Nephron progenitor cell (in vitro differentiated cells): ENCODE measurements at places on chromosomes 5 and 9.

- no peak for DNase-seq
Measured at GRCh38 chr5:65062469-65063083, 293.8 kb downstream of the CWC27 start.

DNA sequence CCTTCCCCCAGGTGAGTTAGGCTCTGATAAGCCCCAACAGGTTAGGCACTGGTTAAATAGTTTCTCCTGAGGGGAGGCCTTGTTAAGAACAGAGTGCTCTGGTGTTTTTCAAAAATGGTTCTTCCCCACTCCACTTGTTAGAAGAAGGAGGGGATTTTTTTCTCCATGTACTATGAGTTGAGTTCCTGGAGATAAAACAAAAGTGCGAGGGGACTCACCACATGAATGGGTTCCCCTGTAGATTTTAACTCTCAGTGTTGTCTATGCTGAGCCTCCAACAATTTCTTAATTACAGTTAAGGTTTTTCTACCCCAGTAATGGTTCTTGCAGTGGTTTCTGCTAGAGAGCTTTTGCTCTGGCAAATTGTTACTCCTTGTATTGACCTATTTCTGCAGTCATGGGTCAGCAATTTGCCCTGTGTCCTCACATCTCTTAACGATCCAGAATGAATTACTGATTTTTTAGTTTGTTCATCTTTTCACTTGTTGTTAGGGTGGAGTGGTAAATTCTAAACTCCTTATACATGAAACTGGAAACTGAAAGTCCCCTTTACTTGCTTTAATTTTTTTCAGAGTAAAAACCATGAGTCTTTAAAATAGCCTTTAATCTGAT is 44.4 kb downstream of the SCAMP1 start:
- no peak for DNase-seq

DNA sequence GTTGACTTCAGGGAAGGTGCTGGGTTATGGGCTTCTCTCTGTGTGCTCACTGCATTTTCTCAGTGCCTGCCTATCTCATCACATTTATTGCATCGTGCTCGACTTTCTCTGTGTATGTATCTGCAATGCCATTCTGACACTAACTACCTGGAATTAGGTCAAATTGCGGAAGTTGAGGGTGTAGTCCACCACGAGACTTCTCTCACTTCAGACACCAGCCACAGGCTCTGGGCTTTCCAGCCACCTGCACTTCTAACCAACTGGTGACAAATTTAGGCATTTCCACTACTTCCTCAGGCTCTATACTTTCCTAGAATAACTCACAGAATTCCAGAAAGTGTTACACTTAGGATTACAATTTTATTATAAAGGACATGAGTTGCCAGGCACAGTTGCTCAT is 188.6 kb upstream of the ZNF608 start:
- no peak for DNase-seq

- DNase-seq, result no peak
Measured at GRCh38 chr9:129402931-129403778, 217.7 kb downstream of the C9orf50 start.

DNA sequence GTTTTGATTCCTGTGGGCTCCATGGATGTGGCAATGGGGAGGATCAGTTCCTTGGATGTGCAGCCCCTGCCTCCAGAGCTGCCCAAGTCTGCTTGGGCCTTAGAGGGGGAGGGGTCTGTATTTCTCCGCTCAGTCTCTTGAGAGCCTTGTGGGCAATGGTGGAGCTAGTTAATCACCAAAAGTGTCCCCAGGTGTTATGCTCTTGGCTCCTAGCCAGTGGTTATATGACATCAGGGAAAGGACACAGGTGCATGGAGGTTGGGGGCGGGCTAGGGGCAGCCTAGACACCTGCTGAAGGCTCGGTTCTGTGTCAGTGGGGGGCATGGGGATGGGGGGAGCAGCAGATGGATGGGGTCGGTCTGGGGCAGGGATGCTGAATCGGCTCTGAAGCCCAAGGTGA is 12.4 kb upstream of the ARAP3 start:
- no peak for DNase-seq

DNA sequence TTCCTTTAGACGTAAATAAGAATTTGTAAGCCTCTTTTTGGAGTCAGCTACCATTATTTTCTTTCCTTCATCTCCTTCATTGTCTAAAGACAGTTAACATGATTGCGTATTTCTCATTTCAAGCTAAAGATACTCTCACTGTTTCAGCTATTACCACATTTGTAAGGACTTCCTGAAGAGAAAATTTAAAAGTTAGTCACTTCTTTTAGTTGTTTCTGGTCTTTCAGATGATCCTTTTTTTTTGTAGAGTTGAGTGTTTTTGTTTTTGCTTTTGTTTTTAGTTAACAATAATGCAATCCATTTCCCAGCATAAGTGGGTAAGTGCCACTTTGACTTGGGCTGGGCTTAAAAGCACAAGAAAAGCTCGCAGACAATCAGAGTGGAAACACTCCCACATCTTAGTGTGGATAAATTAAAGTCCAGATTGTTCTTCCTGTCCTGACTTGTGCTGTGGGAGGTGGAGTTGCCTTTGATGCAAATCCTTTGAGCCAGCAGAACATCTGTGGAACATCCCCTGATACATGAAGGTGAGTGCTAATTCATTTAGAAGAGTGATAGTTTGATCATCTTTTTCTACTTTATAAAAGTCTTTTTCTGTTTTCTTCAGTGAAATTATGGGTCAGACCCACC is 2.0 kb downstream of the IL31RA start:
- DNase-seq, result no peak

DNA sequence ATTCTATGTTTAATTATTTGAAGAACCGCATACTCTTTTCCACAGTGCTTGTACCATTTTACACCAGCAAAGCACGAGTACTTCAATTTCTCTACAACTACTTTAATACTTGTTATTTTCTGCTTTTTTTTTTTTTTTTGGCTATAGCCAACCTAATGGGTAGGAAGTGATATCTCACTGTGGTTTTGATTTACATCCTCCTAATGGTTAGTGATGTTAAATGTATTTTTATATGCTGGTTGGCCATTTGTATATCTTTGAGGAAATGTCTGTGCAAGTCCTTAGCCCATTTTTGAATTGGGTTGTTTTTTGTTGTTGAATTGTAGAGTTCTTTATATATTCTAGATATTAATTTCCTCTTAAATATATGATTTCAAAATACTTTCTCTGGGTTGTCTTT is 22.6 kb downstream of the OGN start:
- no peak for DNase-seq
